ENCODE measurements at places on chromosomes 2 and 18. TPM values are rescaled to one million over a fixed set of nuclear protein-coding genes. Genes with fewer than 3 reads are reported as not detected.

Gene SCYGR8
- not detected for total RNA-seq

Gene CROCC2
- total RNA-seq, result not detected

Gene MC2R
- not detected for total RNA-seq

Gene SOCS6
- total RNA-seq, result 22.6 TPM

Gene SLC19A3
- total RNA-seq, result 0.09 TPM

Gene ERICH2
- total RNA-seq, result not detected

Gene SH3RF3
- 6.1 TPM for total RNA-seq

Gene TMEFF2
- not detected for total RNA-seq

Gene ABCA12
- total RNA-seq, result not detected

Gene UGT1A4
- not detected for total RNA-seq

Gene TOGARAM2
- under 0.01 TPM for total RNA-seq

Gene POTEJ
- 0.09 TPM for total RNA-seq

All from endothelial cell of coronary artery (primary cell).